Colonic mucosa (tissue), 4 donors: ENCODE measurements at places on chromosomes 1 and 21.

DNA sequence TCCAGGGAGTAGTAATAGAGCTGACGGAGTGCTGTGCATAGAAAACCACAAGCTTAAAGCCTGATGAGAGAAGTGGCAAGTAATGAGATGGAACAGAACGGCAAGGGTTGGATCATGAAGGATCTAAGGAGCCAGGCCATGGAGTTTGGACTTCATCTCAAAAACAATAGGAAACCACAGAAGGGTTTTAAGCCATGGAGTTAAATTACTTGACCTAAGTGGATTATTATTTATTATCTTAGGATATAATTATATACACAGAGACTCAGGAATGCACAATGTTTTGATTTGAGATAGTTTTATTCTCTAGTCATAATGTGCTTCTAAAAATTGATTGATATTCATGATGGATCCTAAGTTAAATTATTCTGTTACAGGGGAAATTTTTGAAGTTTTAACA is 242.4 kb downstream of the PLPP3 start:
- DNase-seq, result no peak

- DNase-seq, result no peak
Measured at GRCh38 chr1:247298701-247299100, 33.0 kb downstream of the ZNF496 start.

GRCh38 chr1:200654660-200655059 is 15.0 kb downstream of the DDX59 start:
- no peak for DNase-seq

GRCh38 chr21:41867313-41867712 is 11.8 kb downstream of the PRDM15 start:
- no peak for DNase-seq

- no peak for DNase-seq
Measured at GRCh38 chr1:59333626-59334277, 36.9 kb downstream of the FGGY start.

DNA sequence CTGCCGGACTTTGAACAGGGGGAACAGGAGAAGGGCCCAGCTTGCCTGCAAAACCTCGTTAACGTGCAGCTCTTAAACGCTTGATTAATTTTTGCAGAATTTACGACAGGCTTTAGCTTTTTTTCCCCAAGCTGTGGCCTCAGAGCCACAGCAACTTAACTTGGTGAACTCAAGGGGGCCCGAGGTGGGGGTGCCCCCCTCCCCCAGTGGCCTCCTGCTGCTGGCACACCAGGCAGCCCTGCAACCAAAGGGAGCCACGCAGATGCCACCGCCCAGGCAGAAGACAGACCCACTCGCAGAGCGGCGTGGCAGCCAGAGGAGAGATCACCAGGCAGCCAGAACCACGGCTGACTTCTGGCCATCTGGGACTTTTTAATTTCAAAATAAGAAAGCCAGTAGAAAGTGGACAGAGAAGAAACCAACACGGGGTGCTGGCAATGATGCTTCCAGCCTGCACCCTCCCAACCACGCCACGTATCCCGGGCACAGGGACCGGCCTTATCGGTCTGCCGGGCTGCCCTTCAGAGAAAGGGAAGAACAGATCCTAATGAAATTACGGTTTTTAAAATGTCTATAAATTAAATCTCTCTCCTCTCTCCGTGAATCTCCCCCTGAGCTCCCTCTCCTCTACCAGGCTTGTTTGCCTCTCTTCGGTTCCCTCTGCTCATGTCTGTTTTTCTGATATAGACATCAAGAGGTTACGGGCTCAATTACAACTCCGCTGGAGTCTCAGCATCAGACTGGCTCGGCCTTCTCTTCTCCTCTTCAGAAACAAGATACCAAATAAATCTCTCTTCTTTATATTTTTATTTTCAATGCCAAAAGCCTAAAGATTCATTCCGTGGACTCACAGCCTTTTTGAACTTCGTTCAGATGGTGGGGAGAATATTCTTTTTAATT is 6.4 kb downstream of the CASZ1 start:
- DNase-seq, result no peak

DNA sequence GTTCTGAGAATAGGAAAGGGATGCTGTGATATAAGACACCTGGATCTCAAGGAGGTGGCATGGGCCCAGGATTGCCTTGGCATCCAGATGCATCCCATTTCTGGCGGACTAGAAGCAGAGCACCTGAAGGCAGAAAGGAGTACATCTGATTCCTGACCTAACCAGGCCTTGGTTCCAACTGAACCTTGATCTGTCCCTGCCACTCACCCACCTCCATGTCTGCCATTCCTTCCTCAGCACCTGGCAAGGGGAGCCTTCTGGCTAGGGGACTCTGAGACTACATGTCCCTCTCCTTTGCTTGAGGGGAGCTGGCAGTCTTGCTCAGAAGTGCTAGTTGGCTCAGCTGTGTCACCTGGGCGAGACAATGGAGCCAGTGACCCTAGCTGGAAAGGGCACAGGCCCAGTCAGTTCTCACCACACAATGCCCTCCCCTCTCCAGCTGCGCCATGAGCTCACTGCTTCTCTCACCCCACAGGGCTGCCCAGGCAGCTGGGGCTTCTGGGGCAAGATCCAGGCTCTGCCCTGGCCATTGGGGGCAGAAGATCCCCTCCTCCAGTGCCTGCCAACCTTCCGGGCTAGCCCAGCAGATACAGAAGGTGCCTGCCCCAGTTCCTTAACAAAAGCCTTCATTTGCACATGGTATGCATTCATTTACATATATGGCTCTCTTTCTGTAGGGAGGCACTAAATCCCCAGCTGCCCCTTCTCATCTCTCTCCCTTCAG is 2.9 kb downstream of the IGSF8 start:
- no peak for DNase-seq

- no peak for DNase-seq
Measured at GRCh38 chr1:204343247-204343646, 16.5 kb downstream of the PLEKHA6 start.

DNA sequence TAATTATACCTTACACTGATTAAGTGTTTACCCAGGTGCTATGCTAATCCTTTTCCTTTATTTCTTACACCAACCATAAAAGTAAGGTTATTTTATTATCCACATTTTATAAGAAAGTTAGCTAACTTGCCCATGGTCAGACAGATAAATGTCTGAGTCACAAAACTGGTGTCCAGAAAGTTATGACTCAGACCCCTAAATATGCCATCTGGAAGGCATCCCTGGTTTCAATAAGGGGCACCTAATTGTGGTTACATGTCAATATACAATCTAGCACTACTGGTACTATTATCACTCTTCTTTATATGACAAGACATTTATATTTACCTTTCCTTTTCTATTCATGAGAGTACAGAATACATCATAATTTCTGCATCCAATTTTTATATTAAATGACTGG is 496.5 kb upstream of the ADGRL2 start:
- no peak for DNase-seq

DNA sequence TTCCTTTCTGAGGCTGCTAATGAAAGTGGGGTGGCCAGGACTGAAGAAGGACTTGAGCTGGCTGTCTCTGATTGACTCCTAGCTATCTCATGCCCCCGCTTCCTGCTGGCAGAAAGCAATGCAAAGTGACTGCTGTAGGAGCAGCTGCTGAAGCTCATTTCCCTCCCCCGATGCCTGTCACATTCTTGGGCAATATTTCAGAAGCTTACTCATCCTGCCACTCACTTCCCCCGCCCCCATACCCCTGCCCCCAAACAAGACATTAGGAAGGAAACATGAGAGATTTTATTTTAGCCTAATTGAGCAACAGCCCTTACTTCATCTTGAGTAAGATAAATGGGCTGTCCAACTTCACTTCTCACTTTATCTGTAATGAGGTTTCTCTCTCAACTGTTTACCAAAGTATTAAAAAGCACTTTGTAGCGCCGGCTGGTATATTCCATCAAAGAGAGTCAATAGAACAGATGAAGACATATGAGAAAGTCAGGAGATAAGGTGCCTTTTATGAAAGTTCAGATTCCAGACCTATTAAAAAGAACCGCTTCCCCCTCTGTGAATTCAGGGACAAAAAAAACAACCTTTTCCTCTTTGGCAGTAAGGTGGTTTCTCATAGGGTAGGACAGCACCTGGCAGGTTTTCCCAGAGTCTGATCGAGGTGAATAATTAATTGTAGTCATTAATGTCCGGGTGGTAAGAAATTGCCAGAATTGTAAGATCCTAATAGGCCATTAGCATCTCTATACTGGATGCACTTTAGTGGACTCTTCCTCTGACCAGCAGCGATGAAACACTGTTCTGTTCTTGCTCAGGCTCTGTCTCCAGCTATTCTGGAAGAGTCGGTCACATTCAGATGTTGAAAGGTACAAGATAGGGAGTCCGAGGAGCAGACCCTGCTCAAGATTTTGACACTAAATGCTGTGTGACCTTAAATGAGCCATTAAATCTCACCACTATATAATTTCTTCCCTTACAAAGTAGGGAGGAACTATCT is 70.2 kb downstream of the SH3GLB1 start:
- DNase-seq, result peak; percentile 42

DNA sequence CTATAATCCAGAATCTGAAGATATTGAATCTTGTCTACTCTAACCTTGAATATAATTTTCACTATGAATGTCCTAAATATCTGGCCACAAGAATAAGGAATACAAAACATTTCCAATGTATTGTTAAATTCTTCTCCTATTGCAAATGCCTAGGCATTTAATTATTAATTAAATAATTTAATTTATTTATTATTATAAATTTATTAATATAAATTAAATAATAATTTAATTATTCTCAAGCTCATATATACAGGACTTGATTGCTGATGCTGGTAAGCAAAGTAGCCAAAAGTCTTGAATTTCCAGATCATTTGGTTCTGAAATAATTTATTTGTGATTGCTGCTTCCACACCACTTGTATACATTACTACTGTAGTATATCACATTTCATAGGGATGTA is 71.1 kb downstream of the SAMSN1 start:
- DNase-seq, result no peak

GRCh38 chr1:116572771-116573430 is 2.1 kb upstream of the CD58 start:
- no peak for DNase-seq

DNA sequence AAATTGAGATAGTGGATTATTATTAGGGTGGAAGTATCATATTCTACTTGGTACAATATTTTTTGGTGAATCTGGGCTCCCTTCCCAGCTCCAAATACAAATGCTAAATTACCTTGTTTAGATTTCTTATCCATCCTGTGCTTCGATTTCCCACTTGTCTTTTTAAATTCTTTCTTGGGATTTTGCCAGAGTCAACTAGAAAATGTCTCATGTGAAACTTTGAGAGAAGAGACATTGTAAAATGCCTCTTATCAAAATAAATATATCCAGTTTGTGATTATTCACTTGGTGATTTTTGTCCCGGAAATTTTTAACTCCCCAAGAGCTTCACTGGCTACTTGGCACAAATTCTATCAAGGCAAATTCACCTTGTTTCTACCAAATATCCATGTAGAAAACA is 202.0 kb downstream of the FMN2 start:
- no peak for DNase-seq

DNA sequence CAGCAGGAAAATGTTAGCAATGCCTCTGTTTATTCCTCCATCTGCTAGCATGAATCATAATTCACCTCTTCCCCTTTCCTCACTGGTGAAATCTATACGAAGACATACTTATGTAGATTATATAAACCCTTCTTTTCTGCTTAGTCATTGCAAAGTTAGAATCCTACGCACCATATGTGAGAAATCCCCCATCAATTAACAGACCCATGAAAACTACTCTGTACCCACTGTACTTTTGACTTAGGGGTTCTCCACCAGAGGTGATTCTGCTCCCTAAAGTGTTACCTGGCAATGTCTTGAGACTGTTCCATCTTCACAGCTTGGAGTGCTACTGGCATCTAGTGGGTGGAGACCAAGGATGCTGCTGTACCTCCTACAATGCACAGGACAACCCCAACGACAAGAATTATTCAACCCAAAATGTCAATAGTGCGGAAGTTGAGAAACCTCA is 49.6 kb upstream of the KCTD3 start:
- DNase-seq, result no peak

DNA sequence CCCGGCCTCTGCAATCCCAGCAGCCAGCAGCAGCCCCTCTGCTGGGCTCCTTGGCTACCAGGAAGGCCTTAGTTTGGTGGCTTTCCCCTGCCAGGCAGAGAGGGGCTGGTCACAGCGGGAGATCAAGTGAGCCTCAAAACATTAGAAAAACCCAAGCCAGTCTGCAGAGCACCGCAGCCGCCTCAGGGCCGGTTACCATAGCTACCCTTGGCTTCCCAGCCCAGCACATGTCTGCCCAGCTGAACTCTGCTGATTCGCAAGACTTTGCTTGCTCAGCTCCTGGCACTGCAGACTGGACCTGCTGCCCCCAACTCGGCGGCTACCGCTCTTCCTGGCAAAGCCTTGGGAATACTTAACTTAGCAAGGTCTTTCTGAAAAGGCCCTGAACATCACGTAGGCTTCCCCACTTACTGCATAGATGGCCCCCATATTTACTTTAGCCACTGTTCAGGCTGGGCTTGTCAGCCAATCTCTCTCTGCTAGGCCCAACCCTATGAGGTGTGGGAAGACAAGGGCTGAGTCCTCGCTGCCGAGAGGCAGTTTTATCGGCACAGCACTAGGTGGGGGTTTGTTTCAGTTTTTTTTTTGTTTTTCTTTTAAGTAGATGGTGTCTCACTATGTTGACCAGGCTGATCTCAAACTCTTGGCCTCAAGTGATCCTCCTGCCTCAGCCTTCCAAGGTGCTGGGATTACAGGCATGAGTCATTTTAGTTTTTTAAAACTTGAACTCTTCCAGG is 28.6 kb upstream of the PLEKHG5 start:
- no peak for DNase-seq

GRCh38 chr1:147745271-147745670 is 15.1 kb downstream of the GJA5 start:
- no peak for DNase-seq

DNA sequence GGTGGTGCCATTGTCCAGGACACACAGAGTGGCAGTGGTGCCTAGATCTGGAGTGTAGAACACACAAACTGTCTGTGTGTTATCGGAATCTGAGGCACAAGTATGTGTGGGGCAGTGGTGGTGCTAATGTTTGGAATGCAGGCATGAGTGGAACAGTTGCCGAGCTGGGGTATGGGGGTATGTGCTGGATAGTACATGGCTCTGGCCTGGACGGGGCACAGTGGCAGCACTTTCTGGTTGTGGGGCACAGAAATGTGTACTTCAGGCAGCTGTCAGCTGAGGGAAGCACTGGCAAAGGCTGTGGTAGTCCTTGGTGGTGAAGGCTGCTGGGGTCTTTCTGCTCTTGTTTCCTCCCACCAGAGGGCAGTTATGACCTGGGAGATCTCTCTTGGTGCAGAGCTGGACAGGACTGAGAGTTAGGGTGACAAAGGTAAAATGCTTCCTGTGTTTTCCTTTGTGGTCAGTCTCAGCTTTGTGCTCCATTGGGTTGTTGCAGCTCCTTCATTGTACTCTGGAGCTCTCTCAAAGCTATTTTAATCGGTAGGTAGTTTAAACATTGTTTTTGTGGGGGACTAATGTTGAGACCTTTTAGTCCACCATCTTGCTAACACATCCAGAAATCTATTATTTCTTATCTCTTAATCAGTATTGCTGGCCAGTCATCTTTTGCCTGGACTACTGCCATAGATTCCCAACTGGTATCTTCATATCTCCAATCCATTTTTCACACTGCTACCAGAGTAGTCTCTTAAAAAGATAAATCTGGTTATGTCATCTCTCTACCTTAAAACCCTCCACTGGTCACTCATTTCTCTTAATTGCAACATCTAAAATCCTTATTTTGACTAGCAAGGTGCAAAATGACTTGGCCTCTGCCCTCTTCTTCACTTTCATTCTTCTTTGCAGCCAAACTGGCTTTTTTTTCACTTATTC is 83.9 kb upstream of the NBPF4 start:
- no peak for DNase-seq

GRCh38 chr1:172185211-172185610 is 235.3 kb upstream of the C1orf105 start:
- no peak for DNase-seq
